Erythroblast (primary cell): ENCODE measurements at places on chromosomes 13 and 19.

DNA sequence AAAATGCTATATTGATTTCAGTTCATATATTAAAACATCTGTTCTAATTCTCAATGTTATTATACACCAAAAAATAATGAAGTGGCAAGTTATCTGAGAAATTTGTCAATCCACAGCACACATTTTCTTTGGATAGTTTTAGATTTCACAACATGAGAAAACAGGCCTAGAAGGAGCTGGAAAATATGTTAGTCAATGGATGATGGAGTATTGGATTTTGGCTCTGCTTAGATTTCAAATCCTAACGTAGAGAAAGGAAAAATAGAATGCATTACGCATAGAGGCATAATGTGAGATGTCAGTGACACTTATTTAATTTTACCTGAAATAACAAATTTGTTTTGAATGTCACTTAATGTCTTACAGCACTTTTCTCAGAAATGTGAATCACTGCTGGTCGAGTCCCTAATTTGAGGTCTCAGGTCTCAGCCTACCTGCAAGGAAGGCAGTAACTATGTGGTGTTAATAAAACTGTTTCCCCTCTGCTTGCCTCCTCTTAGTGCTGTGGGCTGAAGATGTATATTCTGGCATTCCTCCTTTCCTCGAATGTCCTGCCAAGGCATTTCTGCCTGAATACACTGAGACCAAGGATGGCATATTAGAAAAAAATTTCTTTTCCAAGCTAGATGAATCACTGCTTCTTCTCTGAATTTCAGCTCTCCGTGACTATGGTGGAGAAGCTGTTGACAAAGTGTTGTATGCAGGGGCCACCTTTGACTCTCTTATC is 232.4 kb downstream of the POSTN start:
- no peak for DNase-seq

- DNase-seq = peak; percentile 100
Measured at GRCh38 chr19:6199240-6199994, 64.0 kb downstream of the ACSBG2 start.

- DNase-seq = no peak
Measured at GRCh38 chr19:7993560-7993959, 11.9 kb downstream of the ELAVL1 start.

- DNase-seq = no peak
Measured at GRCh38 chr19:33375837-33376159, 2.3 kb downstream of the CEBPG start.

DNA sequence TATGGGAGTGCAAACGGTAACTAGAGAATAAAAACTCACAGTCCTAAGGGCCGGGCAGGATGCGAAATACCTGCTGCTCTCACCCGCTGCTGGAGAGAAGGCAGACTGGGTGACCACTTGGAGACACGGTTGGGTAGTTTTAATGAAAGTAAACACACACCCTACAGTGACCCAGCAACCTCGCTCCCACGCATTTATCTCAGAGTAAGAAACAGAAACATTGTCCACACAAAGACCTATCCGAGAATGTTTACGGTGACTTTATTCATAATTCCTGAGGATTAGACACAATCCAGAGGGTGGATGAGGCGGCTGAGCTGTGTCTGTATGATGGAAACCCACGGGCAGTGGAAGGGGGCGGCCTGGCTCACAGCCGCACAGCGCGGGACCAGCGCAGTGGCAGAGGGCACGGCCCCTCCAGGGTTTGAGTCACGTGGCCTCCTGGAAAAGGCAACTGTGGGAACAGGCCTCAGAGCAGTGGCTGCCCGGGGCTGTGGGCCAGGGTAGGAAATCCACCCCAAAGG is 73.5 kb upstream of the C13orf46 start:
- DNase-seq = no peak

DNA sequence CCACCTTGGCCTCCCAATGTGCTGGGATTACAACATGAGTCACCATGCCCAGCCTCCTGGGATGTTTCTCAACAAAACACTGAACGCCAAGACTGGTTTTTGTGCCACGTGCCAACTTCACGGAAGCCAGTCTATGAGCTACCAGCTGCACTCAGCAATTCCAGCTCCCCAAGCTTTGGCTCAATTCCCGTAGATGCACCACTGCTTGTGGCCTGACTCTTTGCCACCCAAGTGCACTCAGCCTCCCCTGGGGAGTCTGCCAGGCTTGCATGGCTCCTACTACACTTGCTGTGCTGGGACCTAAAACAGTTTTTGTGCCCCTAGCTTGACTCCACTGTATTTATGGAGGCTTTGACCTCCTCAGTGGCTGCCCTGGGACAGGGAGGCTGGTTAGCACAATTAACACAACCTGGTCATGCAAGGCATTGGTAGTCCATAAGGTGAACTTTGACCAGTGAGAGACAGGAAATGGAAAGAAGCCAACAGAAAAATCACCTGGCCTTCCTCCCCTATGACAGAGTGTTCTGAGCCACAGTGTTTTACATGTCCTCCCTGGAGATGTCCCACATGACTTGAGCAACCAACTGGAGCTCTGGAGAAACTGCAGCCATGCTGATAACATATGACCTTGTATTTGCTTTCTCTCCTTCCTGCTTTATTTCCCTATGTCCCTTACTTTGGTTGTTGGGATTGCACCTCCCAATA is 1173.1 kb downstream of the UQCRFS1 start:
- no peak for DNase-seq

DNA sequence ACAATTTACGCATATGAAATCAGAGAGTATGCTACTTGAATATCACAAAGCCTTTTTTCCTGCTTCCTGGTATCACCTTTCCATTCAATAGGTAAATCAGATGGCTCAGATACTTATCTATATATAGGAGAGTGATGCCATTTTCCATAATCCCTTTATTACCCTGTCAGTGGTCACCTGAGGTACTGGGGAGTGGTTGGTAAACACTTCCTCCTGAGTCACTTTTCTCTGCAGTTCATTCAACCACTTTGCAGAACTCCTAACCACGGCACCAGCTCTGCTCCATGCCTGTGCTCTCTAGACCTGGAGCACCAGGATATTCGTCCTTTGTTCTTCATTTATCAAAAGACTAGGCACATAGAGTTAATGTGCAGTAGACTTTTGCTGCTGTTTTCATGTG is 748.5 kb upstream of the KLHL1 start:
- no peak for DNase-seq

- DNase-seq = no peak
Measured at GRCh38 chr19:4053423-4054324, 13.0 kb downstream of the ZBTB7A start.

GRCh38 chr13:40477623-40478608 is 188.5 kb downstream of the FOXO1 start:
- DNase-seq = no peak

DNA sequence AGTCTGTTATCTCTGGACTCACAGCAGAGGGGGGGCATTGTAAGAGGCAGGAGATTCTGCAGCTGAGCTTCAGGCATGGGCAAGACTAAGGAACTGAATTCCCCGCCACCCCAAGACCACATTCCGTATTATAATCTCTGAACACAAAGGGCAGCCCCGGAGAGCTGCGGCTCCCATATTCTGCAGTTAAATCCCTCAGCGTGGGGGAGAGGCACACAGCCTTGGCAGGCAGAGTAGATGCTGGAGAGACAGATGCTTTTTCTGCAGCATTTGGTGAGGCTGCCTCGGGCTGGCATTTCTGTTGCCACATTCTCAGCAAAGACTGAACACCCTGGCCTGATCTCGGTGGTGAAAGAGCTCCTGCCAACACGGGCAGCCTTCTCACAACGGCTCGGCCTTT is 12.9 kb downstream of the CHAF1A start:
- DNase-seq = no peak

DNA sequence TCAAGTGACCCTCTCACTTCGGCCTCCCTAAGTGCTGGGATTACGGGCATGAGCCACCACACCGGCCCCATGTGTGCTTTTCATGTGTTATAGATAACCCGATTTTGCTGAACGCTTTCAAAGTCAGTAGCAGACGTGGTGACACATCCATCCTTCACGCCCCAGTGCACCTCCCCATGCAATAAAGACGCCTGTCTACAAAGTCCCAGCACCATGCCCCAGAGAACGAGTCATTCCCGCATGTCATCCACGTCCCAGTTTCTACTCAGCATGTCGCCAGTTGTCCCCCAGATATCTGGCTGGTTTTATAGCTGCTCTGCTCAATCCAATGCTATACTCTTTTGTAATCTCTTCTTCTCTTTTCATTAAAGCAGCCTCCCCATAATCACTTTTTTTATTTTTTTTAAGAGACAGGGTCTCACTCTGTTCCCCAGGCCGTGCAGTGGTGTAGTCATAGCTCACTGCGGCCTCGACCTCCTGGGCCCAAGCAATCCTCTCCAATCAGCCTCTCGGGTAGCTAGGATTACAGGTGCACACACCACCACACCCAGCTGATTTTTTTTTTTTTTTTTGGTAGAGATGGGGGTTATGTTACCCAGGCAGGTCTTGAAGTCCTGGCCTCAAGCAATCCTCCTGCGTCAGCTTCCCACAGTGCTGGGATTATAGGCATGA is 42.5 kb downstream of the DNM2 start:
- DNase-seq = no peak

DNA sequence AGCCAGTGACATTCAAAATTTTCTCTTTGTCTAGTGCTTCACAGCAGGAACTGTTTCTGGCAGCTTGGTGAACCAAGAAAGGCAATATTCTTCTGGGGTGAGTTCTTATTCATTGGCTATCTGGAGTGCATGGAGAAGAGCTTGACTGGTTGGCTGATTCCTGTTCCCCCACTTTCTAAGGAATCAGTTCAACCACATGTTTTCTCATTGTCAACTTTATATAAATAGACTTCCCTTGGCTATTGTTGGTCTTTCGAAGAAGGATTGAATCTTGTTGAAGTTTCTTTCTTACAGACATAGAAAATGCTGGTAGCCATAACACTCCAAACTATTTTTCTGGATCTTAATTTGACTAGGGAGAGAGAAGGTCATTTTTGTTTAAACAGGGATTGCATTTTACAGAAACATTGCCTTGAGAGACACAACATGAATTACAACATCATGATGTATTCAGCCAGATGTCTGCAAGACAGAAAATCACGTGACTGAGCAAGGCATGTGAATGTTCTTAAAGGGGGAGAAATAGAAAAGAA is 85.2 kb downstream of the EDNRB start:
- DNase-seq = no peak

- DNase-seq = no peak
Measured at GRCh38 chr19:35168196-35168595, 13.7 kb downstream of the FXYD5 start.

- no peak for DNase-seq
Measured at GRCh38 chr13:62702502-62702901, 1286.9 kb upstream of the PCDH20 start.

DNA sequence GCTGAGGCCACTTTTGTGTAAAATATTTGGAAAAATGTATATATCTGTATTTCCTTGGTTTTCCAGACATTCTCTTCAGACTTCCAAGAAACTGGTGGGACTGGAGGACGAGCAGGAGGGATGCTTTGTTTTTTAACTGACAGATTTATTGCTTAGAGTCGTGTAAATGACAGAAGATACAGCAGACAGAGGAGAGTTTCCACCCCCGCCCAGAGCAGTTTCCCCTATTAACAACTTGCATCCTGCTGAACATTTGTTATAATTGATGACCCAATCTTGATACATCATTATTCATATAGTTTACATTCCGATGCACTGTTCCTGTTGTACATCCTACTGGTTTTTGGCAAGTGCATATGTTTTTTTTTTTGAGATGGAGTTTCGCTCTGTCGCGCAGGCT is 7.1 kb upstream of the DOCK6 start:
- no peak for DNase-seq

DNA sequence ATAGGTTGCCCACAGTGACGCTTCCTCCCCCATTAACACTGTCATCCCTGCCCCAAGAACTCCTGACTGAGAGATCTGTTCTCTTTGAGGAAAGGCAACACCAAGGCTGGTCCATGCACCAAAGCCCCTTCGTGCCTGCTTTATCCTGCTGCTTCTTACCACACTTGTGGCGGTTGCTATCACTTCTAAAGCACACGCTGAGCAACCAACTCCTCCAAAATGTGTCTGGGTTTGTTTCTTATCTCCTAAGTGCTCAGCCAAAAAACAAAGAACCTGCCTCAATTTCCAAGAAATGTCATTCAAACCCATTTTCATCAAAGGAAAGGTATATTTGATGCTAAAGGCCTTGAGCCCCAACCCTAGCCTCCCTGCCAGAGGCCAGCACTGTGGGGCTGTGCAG is 14.6 kb downstream of the ATP7B start:
- DNase-seq = peak; percentile 62

- peak; percentile 45 for DNase-seq
Measured at GRCh38 chr19:30227661-30228112, 144.5 kb upstream of the ZNF536 start.

- DNase-seq = no peak
Measured at GRCh38 chr19:15390814-15391213, 11.2 kb upstream of the AKAP8 start.

GRCh38 chr19:13579388-13580060 is 73.2 kb upstream of the CACNA1A start:
- no peak for DNase-seq

GRCh38 chr19:1259876-1260748 is 9.0 kb upstream of the CIRBP start:
- no peak for DNase-seq

DNA sequence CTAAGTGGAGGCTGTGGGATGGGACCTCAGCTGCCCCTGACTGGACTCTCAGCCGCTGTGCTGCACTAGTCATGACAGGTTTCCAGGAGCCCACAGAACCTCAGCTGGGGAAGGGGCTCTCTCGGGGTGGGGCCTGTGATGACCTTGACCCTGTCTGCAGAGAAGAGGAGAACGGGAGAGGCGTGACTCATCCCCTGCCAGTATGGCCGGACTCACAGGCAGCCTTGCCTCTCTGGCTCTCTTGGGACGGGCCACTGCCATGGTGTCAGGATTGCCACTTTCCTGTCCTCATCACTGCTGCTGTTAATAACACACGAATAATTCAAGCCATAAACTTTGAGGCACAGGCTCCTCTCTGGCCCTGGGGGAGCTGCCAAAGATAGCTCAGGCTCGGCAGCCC is 295.3 kb downstream of the UQCRFS1 start:
- DNase-seq = no peak

- DNase-seq = no peak
Measured at GRCh38 chr19:32203161-32203560, 142.2 kb upstream of the ZNF507 start.

DNA sequence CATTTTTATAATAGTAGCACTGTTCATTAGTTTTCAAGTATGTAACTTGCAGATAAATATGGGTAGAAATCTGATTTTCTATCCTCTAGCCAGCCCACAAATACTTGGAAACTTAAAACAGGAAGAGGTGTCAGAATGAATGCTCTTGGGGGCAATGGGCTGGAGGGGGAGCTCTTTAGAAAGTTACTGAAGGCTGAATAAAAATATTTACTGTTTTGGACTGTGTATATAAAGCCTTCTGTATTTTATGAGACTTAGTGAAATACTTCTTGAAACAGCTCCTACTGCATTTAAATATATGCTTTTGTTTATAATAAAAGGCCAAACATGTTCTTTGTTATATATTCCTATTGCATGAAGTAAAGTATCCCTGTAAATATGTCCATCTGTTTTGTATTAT is 138.8 kb downstream of the RGCC start:
- DNase-seq = no peak

- DNase-seq = peak; percentile 40
Measured at GRCh38 chr13:29771247-29771646, 79.2 kb downstream of the UBL3 start.
